Activated T-cell treated with anti-CD3 and anti-CD28 coated beads, Interleukin-2, amount 50 U/mL, for 72 hours (primary cell): ENCODE measurements at places on chromosomes 6 and 20.

GRCh38 chr6:107617341-107617932 lies 127.5 kb downstream of the SOBP start:
- DNase-seq = no peak

DNA sequence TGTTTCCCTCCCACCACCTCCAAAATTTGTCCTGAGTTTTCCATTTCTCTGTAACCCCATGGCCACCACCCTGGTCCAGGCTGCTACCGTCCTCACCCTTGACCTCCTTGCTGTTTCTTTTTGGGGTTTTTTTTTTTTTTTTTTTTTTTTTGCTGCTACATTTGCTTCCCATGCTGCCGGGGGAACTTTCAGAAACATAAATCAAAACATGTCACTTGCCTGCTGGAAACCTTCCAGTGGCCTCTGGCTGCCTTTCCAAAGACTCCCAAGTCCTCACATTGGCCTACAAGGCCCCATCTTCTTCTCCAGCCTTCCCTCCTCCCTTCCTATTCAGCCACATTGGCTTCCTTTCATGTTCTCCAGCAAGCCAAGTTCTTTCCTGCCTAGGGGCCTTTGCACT lies 50.4 kb upstream of the PTGIS start:
- DNase-seq = no peak

DNA sequence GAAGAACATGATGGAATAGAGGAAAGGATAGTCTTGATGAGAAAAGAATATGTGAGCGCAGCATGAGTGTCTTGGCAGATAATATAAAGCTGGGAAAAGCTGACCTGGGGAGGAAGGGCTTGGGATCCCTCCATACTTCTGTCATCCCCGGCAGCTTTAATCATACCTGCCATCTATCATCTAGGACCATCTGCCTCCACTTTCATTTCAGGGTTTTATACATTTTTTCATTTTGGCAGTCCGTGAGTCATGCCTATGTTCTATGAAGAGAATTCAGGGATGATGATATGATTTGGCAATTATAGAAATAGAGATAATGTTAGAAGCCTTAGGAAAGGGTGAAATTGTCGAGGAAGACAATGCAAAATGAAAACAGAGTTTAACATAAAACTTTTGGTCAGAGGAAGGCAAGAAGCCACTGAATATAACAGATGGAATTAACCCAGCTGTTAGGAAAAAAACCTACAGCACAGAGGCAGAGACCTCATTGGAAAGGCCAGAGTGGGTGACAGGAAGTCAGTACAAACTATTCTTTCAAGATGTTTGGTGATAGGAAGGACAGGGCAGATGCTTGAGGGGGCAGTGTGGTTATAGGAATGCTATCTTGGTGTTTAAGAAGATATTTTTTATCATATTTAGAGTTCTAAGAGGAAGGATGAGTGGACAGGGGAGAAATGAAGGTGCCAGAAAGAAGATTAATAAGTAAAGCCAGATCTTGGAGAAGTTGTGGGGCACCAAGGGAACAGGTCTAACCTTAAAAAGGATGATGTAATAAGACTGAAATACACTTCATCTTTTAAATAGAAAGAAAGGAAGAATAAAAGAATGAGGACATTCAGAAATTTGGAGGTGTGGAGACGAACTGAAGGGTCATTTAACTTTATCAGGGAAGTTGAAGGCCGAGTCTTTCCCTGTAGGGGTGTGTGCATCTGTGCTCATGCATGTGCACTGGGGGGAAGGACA lies 37.8 kb downstream of the MARCKS start:
- DNase-seq = no peak

DNA sequence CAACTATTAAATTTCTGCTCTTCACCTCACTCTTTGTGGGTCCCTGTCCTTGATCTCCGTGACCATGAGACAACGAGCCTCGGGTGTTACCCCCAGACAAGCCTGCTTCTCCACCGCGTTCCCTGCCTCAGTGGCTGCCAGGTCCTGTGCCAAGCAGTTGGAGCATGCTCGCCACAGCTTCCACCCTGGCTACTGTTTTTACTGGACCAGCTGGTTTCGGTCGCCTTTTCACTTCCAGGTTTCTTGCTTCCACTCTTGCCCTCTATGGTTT lies 5.6 kb downstream of the TP53RK start:
- no peak for DNase-seq

DNA sequence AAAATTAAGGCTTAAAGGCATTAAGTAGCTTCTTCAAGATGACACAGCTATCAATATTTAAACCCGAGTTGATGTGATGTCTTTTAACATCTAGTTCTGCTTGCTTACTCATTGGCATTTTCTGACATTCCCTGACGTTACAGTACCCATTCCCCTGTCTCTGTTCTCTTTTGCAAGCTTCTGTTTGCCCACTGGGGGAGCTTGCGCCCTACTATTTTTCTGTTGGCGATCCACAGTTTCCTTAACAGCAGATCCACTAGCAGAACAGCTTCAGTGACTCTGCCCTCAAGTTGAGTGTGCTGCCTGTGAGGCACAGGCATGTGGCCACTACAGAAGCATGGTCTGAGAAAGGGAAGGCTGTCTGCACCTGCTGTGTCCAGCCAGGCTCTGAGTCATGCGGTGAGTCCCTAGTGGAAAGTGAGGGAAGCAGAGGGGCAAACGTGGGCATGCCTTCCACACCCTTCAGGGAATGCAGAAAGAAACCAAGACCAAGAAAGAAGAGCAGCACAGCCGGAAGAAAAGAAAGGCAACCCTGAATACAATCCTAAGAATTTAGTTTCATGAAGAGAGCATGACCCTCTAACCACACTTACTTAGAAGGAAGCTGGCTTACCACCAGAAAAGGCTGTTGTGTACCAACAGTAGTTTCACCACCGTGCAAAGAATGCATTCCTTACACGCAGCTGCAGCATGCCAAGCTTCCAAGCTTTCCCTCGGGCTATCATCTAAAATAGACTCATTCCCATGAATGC lies 97.7 kb upstream of the VGLL2 start:
- DNase-seq = no peak

DNA sequence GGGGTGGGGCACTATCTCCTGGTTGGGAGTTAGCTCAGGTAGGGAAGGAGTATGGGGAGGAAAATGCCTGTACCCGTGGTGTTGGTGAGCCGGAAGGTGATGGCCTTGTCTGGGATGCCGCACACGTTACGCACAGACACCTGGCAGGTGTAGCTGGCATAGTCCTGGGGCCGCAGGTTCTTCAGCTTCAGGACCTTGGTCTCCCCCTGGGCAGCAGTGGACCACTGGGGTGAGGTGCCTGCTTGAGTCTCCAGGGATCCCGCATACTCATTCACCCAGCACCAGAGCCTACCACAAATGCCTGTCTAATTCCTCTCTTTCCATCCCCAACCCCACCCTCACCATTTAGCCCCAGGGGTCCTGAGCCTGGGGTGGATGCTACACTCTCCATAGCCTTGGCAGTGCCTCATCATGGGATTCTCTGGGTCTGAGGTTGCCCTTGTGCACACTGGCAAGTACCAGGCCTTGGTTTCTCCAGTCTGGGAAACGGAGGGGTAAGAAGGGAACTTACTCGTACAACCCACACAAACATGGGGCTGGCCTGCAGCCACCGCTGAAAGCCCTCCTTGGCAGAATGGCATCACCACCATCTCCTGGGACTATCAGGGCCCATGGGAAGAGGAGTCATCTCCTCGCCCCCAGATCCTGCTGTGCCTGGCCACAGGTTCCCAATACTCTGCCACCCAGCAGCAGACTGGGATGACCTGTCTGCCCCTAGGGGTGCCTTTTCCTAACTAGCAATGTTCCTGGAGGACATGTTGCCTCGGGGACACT lies 42.8 kb downstream of the MDGA1 start:
- DNase-seq = no peak

DNA sequence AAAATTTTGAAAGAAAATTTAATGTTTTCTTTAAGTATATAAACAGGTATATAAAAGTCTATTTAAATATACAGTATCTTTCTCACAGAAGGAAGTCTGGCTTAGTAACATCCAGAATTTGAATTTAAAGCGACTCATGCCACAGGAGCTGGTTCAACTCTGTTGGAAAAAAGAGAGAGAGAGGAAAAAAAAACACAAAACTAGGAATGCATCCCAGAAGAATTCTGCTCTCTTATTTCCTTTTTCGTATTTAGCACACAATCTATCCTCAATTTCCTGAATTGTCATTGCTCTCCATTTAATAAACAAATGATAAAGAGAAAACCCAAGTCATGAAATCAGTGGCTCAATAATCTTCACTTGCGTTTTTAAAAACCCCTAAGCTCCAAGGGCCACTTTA lies 107.5 kb upstream of the SCAF8 start:
- no peak for DNase-seq

DNA sequence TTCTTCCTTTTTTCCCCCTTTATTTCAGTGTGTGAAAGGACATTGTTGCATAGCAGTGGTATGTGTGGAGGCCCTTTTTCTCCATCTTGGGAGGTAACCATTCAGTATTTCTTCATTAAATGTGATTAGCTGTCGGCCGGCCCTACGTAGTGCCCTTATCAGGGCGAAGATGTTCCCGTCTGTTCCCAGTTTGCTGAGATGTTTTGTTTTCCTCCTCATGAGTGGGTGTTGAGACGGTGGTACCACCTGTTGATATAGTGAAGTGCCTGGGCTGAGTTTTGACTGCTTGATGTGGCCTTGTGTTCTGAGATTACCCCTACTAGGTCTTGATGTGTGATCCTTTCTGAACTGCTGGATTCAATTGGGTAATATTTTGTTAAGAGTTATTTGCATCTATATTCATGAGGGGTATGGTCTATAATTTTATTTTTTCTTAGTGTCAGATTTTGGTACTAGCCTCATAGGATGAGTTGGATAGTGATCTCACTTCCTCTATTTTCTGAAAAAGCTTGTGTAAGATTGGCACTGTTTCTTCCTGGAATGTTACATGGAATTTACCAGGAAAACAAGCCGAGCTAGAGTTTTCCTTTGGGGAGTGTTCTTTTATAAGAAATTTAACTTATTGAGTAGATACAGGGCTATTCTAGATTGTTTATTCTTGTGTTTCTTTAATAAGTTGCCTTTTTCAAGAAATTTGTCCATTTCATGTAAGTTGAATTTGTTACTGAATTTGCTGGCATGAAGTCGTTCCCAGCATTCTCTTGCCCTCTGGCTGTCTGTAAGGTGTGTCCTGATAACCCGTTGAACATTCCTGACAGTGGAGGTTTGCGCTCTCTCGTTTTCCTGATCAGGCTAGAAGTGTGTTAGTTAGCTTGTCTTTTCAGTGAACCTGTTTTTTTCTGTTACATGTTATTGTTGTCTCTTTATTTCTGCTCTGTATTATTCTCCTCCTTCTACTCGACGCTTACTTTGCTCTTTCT lies 4.3 kb downstream of the MTG2 start:
- DNase-seq = no peak

DNA sequence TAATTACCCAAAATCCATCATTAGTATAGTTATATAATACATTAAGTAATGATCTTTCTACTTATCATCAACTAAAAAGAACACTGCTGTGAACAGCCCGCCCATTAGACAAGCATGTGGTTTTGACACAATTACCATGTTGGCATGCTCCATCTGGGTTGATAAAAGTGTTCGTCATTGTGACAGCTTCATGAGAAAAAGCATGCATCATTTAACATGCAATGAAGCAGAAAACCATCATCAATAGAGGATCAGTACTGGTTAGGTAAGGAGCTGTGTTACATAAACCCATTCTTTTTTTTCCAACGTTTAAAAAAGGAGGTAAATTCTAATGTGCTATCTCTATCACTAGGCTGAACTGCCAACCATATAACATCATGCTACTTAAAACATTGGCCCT lies 101.9 kb downstream of the EPB41L2 start:
- DNase-seq = no peak

DNA sequence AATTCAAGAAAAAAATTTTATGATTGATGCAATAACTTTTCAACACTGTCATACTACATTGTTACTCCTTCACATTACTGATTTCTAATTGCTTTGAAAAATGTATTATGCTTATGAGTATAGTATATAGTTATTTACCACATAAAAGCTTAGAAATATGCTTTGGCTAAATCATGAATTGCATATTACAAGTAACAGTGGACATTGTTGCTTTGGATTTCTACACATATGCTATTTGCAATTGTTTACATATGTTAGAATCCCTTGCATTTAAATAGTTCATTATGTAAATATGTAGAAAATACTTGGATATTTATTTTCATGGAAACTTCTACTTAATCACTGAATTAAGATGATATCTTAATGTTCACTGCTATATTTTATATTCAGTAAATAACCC lies 577.5 kb downstream of the QKI start:
- no peak for DNase-seq

- DNase-seq = no peak
These were observed 152.4 kb upstream of the MAN1A1 start for GRCh38 chr6:119501798-119502483.

DNA sequence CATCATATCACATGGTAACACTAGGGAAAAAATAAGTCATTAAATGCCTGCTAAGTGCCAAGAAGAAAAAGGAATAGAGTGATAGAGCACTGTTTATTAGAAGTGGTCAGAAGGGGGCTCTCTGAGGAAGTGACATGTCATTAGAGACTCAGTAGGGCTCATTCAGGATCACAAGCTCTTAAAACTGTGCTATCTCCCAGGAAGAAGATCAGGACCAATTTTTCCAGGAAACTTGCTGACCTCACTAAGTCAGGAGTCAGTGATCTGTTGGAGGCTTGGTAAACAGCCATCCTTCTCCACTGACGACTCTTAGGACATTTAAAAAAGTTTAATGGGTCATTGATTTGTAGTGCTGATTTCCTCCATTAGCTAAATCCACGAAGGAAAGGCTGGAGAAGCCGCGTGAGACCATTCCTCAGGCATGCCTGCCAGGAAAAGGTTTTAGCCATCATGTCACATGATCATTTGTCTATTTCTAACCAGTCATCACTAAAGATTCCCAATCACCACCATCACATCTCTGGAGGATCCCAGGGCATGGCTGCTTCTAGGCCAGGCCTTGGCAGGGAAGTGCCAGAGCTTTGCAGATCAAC lies 5.9 kb upstream of the PTPN1 start:
- no peak for DNase-seq

- no peak for DNase-seq
These were observed 282.2 kb downstream of the PTPRK start for GRCh38 chr6:128238225-128238624.

DNA sequence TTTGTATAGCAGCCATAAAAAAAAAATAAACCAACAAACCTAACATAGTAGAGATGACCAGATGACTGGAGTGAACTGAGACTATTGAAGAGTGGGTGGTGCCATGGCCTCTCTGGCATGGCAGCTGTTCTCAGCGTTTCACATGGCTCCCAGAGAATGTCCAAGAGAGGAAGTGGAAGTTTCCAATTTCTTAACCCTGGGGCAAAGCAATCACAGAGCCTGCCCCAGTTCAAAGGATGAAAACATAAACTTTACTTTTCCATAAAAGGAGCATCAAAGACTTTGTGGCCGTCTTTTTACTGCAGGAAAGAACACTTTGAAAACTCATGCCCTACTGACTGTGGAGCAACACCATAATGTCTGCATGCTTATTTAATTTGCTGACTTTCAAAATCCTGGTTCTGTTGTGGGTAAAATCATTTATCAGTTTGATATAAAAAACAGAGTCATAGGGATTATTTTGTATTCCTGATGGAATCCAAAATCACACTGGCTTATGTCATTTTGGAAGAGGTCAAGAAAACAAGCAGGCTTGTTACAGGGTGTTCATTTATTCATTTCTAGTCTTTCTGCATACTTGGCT lies 165.4 kb downstream of the SLC35B3 start:
- DNase-seq = no peak

GRCh38 chr6:115592025-115592424 lies 468.7 kb downstream of the FRK start:
- DNase-seq = no peak
